ENCODE measurements at places on chromosomes 4 and X. TPM values are rescaled to one million over a fixed set of nuclear protein-coding genes. Genes with fewer than 3 reads are reported as not detected.

Gene HS6ST2
- 4.8 TPM for total RNA-seq

Gene ADH7
- total RNA-seq = not detected

Gene LAGE3
- 60.3 TPM for total RNA-seq

Gene NDST3
- total RNA-seq = 0.31 TPM

Gene PNMA6A
- 7.1 TPM for total RNA-seq

DNA sequence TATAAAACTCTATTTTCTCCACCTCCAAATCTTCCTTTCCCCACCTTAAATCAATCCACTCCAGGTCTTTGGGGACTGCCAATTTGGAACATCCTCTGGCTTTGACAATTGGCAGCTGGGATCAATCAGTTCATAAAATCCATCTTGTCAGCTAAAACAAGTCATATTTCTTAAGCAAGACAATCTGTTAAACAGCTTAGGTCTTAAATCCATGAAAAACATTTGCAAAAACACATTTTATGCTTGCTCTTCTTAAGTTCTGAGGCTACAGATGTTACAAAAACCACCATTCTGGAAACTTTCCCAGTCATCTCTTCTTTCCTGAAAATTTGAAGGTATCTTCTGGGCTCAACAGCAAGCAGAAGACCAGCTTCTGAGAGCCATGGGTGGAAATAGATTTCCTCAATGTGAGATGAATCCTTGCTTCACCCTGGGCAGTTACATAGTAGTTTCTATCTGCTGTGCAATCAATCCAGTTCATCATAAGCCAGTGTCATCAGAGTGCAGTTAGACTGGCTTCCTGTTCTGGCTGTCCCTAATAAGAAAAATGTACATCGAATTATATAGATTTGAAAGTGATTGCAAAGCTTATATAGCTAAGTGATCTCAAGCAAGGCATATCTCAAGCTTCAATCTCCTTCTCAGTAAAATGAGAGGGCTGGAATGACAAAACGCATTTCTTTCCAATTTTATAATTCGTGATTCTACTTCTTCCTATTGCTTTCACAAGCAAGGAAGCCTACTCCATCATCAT is 402.7 kb upstream of the INTU start:
- no peak overlapping the region for H3K4me3 ChIP-seq
- no peaks in the 10 kb centered on the region for H3K36me3 ChIP-seq
- H3K27ac ChIP-seq = no peak overlapping the region
- no peak for DNase-seq

DNA sequence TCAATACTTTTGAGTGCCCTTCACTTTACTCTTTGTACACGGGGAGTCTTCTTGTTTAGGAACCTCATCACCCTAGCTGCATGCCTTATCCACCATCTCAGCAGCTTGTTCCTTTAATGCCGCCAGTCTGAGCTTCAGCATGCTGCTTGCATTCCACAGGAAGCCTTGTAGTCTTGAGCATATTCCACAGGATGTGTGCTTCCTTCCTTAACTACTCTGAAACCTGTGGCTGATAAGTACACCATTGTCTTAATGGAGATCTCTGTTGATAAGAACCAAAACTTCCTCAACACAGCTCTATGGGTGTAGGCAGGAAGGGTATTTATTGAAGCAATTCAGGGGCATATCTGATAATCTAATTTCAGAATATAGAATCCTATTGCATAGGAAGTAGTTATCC is 24.4 kb upstream of the CCNI start:
- no peaks in the 10 kb centered on the region for H3K36me3 ChIP-seq
- H3K4me3 ChIP-seq = no peak overlapping the region
- no peak overlapping the region for H3K27ac ChIP-seq

DNA sequence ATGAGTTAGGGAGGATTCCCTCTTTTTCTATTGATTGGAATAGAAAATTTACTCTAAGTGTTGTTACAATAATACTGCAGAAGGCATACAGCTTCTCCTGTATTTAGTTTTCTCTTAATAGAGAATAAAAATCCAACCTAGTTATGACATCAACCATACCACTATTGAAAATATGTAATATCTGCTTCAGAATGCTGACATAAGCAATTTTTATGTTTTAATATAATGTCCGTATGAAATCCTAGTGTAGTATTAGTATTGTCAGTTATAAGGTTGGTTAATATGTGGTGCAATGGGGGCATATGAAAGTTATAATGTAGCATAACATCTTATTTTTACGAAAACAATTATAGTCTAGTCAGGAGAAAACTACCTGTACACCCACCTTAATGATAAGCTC is 68.2 kb downstream of the HEPH start:
- H3K27me3 ChIP-seq = no peaks in the 10 kb centered on the region
- H3K36me3 ChIP-seq = no peaks in the 10 kb centered on the region
- H3K27ac ChIP-seq = no peak overlapping the region
- H3K4me3 ChIP-seq = no peak overlapping the region
- no peak for DNase-seq

DNA sequence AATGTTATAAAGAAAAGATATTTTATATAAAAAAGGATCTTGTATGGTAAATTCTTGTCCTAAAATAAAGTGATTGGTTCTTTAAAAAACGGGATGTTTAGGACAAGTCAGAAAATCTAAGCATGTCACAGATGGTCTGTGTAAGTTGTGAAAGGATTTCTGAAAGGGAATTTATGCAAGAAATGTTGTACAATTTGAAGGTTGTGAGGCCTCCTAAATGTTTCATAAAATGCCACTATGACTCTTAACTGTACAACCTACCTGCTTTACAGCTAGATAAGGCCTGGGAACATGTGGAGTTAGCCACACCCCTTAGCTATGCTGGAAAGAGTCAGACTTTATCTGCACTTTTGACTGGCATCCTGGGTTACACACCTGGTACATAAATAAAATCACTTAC is 951.5 kb upstream of the POU3F4 start:
- H3K4me3 ChIP-seq = no peak overlapping the region
- H3K27ac ChIP-seq = no peak overlapping the region
- no peaks in the 10 kb centered on the region for H3K27me3 ChIP-seq
- H3K36me3 ChIP-seq = no peaks in the 10 kb centered on the region

- H3K36me3 ChIP-seq = no peaks in the 10 kb centered on the region
- DNase-seq = no peak
- H3K4me3 ChIP-seq = no peak overlapping the region
- H3K4me1 ChIP-seq = no peaks in the 10 kb centered on the region
- H3K27me3 ChIP-seq = no peaks in the 10 kb centered on the region
Measured at GRCh38 chr4:36111172-36111571, 133.1 kb downstream of the ARAP2 start.

GRCh38 chr4:112550728-112551127 is 34.7 kb upstream of the NEUROG2 start:
- no peak overlapping the region for H3K27ac ChIP-seq
- H3K27me3 ChIP-seq = no peaks in the 10 kb centered on the region
- H3K36me3 ChIP-seq = peaks cover 4% of the 10 kb centered on the region
- H3K4me3 ChIP-seq = no peak overlapping the region
- no peak for DNase-seq

DNA sequence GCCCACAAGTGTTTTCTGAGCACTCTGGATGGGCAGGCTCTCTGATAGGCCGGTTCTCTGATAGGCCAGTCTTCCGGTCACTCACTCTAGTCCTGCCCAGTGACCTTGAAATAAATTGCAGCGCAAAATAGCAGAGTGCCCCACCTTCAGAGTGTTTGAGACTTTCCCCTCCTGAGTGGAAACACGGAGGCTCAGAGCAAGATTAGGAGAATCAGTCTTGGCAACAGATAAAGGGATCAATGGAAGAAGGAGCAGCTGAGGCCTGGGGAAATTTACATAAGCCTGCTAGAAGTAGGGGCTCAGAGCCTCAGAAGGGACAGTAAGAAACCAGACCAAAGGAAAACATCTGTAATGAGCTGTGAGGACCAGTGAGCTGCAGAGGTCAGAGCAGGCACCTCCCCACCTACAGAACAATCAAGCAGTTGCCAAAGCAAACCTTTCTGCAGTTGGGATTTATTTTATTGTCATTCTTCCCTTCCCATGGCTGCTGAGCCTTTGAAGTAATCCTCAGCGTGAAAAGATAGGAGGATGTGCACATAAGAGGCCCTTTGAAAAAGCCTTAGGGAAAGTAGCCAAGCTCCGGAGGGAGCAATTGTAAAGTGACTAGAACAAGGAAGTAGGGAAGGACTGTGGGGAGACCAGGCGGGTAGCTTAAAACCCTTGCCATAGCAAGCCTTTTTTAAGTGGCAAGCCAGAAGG is 89.1 kb upstream of the TSPAN5 start:
- no peaks in the 10 kb centered on the region for H3K27me3 ChIP-seq
- 0 out of 2 replicates have a peak, but pooled peaks cover 7% of the 10 kb centered on the region for H3K4me1 ChIP-seq
- peak; percentile 9 for DNase-seq
- H3K4me3 ChIP-seq = no peak overlapping the region

DNA sequence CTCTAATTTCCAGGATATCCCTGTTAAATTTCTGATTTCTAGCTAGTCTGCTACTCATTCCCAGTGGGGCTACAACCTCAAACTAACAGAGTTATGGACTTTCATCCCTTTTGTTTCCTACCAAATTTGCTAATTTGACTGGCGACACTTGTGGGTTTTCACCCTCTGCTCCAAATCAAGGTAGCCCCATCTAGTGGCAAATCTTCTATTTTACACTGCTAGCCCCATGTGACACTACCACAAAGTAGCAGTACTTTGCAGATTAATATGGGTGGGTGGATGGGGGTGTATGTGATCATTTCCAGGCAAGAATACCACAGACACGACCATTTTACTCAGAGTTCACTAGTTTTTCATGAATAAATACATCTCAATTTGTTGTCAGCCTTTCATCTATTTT is 150.3 kb downstream of the MSL3 start:
- H3K27me3 ChIP-seq = no peaks in the 10 kb centered on the region
- no peak overlapping the region for H3K27ac ChIP-seq
- H3K4me3 ChIP-seq = no peak overlapping the region
- peak; percentile 57 for DNase-seq
- no peaks in the 10 kb centered on the region for H3K36me3 ChIP-seq
- no peaks in the 10 kb centered on the region for H3K4me1 ChIP-seq

DNA sequence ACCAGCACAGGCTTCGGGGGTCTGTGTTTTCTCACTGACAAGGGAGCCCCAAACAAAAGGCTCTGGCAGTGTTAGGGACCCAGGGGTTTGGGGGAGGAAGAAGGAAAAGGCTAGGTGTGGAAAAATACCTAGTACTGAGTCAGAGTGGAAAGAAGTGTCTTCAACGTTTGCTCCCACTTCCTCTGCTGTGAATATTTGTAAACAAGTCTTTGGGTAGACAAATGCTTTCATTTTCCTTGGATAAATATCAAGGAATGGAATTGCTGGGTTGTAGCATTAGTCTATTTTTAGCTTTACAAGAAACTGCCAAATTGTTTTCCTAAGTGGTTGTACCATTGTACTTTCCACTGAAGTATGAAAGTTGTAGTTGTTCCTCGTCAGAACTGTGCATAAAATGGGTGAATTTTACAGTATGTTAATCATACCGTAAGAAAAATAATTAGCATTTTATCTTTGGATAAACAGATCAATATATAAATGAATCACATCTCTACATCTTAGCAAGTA is 17.4 kb downstream of the COL4A5 start:
- no peak for DNase-seq
- no peak overlapping the region for H3K27ac ChIP-seq
- no peaks in the 10 kb centered on the region for H3K27me3 ChIP-seq

DNA sequence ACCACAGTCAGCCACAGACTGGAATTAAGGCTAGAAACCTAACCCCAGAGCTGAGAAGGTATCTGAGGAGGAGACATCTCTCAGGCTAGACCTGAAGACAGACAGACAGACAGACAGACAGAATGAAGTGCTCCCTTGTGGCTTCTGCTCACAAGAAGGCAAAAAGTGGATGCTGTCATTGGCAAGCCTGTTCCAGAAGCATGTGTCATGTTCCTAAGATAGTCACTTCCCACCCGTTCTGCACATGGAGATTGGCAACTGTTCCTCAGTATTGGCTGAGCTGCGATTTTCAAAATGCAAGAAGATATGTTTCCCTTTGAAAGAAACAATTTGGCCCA is 166.4 kb downstream of the NSUN7 start:
- peaks cover 10% of the 10 kb centered on the region for H3K4me1 ChIP-seq
- no peak overlapping the region for H3K4me3 ChIP-seq
- H3K27me3 ChIP-seq = no peaks in the 10 kb centered on the region

DNA sequence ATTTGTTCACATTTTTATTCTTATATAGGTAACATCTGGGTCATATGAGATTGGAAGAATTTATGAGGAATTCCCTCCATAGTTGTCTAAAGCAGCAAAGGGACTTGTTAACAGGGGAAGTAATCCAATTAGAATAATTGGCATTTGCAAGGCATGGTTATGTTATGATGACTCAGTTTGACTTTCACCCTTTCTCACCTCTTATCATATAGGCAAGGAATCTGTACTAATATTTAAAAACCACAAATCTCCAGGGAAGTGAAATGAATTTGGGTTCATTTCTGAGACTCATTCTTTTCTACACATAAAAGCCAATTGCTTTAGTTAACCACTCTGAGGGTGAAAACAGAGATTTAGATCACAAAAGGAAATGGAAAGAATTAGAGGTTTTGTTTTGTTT is 281.5 kb upstream of the DKK2 start:
- no peaks in the 10 kb centered on the region for H3K36me3 ChIP-seq
- no peak overlapping the region for H3K27ac ChIP-seq
- H3K4me1 ChIP-seq = no peaks in the 10 kb centered on the region
- DNase-seq = no peak
- H3K4me3 ChIP-seq = no peak overlapping the region

DNA sequence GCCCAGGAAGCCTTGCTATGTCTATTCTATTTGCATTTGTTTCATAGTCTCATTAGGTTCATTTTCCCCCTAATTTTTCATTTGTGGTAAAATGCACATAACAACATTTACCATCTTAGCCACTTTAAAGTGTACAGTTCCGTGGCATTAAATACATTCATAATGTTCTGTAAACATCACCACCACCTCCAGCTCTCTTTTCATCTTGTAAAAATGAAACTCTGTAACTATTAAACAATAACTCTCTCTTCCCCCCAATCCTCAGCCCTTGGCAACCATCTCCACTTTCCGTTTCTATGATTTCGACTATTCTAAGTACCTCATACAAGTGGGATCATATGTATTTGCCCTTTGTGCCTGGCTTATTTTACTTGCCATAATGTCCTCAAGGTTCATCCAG is 19.9 kb downstream of the ARHGEF38 start:
- no peak overlapping the region for H3K27ac ChIP-seq
- no peak overlapping the region for H3K4me3 ChIP-seq
- H3K27me3 ChIP-seq = no peaks in the 10 kb centered on the region
- no peak for DNase-seq
- H3K36me3 ChIP-seq = no peaks in the 10 kb centered on the region

DNA sequence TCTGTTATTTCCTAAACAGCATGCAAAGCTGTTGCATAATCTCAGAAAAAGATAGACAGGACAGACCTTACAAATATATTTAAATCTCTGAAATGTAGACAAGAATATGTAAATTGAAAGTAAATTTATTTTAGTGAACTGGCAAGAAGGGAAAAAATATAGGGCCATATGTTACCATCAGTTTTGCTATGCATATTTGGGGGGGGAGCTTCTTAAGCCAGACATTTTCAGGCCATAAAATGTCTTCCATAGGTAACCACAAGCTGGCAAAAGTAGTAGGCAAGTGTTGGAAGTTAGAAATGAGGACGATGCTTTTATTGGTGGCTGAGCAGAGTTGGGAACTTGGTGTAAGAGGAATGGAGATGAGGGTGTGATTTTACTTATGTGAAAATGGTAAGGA is 272.0 kb upstream of the CXXC4 start:
- H3K27me3 ChIP-seq = no peaks in the 10 kb centered on the region
- no peak for DNase-seq
- no peak overlapping the region for H3K4me3 ChIP-seq
- no peaks in the 10 kb centered on the region for H3K36me3 ChIP-seq
- H3K4me1 ChIP-seq = peaks cover 4% of the 10 kb centered on the region
